Metanephros (tissue), 2 donors: ENCODE measurements at places on chromosomes 2 and 18. TPM values are rescaled to one million over a fixed set of nuclear protein-coding genes. Genes with fewer than 3 reads are reported as not detected.

The IL1RL2 gene
- 1.2 TPM for total RNA-seq

The DPP10 gene
- 4.7 TPM for total RNA-seq

The MC4R gene
- not detected for total RNA-seq

The ITPRID2 gene
- 196 TPM for total RNA-seq

The TNFRSF11A gene
- total RNA-seq = 6.2 TPM

The KCNJ13 gene
- 1.8 TPM for total RNA-seq

The CELF4 gene
- 4.3 TPM for total RNA-seq

The TRMT61B gene
- total RNA-seq = 25.0 TPM

The RAPGEF4 gene
- 17.5 TPM for total RNA-seq

The REG3A gene
- not detected for total RNA-seq

The SOWAHC gene
- 18.5 TPM for total RNA-seq

The QPCT gene
- total RNA-seq = 12.2 TPM

The C2orf80 gene
- not detected for total RNA-seq

The MAP3K19 gene
- 0.12 TPM for total RNA-seq

The STRADB gene
- total RNA-seq = 69.2 TPM

The AGAP1 gene
- total RNA-seq = 28.2 TPM

The LONRF2 gene
- 4.3 TPM for total RNA-seq

The RFX8 gene
- 2.5 TPM for total RNA-seq

The TSPYL6 gene
- not detected for total RNA-seq

The PID1 gene
- 10.3 TPM for total RNA-seq

The SATB2 gene
- 9.1 TPM for total RNA-seq

The OTX1 gene
- total RNA-seq = 0.12 TPM

The TTR gene
- 0.35 TPM for total RNA-seq

The SUMO1 gene
- 82.0 TPM for total RNA-seq

The IMP4 gene
- total RNA-seq = 42.7 TPM

The THUMPD2 gene
- 15.1 TPM for total RNA-seq

The STPG4 gene
- total RNA-seq = not detected

The FSHR gene
- total RNA-seq = not detected

The SFXN5 gene
- 25.7 TPM for total RNA-seq

The MBOAT2 gene
- 50.6 TPM for total RNA-seq

The TGFA gene
- total RNA-seq = 13.8 TPM

The SPC25 gene
- total RNA-seq = 4.3 TPM

The YPEL5 gene
- total RNA-seq = 99.0 TPM

The CRYBA2 gene
- total RNA-seq = not detected

The TRABD2A gene
- 1.1 TPM for total RNA-seq

The IL1B gene
- total RNA-seq = 0.88 TPM
